ENCODE measurements at places on chromosomes 7 and 10.
A peak's percentile ranks its signal among the peaks of the same experiment; 100 is the strongest.

GRCh38 chr10:112182784-112183328, 709 bp downstream of the GPAM start:
- DNase-seq = peak; percentile 2

GRCh38 chr10:84329196-84329611, 815 bp downstream of the CCSER2 start:
- DNase-seq = peak; percentile 45

DNA sequence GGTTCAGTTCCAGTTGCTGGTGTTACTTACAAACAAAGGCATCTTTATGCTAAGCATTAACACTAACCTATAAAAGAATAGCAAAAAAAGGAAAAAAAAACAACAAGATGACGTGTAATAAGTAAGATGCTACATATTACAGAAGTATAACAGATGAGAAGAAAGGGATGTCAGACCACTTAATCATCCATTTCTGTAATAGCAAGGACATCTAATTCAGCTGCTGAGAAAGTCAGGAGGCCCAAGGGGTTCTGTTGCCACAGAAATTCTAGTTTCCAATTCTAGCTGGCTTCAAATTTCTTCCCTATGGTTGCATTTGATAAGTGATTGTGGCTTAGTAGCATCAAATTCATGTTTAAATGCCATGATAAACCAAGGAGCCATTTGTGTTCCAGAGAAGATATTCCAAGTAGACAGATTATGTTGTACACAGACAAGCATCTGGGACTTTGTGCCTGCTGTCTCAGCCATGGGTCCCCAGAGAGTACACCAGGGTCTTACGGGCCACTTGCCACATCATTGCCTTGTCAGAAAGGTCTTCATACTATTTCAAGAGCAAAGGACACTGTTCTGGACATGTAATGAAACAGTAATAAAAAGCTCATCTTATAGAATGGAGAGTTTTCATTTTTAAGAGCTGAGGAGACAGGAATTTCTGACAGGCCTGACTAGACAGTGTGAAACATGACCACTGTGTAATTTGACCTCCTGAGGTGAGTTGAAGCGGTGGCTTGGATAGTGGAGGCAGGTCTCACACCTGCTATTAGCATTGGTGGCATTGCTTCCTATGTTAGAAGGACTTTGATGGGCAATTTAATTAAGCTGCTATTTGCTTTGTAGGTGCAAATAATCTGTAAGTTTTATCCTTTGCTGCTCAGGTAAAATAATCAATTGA, 4.2 kb upstream of the ASB4 start:
- DNase-seq = no peak

- no peak for DNase-seq
Measured at GRCh38 chr7:2735744-2736143, 47.7 kb downstream of the AMZ1 start.

DNA sequence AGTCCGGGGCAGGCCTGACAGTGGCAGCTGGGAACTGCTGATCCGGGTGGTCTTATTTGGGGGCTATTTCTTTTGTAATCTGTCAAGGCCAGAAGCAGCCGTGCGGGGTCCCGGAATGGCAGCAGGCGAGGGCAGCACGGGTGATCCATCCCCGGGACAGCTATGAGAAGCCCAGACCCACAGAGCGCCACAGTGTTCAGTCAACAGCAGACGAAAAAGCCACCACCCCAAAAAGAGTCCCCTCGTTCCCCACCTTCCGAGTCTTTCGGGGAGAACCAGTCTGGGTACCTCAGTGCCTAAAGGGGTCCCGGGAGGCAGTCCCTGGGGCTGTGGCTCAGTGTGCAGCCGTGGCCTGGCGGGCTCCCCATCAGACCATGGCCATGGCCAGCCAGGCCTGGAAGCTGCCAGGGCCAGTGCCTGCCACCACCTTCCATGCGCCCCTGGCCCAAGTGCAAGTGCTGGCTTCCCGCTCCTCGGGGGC, 125.1 kb upstream of the KCTD7 start:
- DNase-seq = no peak

GRCh38 chr7:130363026-130363847, 17.1 kb upstream of the CPA1 start:
- DNase-seq = no peak

- DNase-seq = no peak
Measured at GRCh38 chr7:90994601-90995000, 269.6 kb upstream of the FZD1 start.

DNA sequence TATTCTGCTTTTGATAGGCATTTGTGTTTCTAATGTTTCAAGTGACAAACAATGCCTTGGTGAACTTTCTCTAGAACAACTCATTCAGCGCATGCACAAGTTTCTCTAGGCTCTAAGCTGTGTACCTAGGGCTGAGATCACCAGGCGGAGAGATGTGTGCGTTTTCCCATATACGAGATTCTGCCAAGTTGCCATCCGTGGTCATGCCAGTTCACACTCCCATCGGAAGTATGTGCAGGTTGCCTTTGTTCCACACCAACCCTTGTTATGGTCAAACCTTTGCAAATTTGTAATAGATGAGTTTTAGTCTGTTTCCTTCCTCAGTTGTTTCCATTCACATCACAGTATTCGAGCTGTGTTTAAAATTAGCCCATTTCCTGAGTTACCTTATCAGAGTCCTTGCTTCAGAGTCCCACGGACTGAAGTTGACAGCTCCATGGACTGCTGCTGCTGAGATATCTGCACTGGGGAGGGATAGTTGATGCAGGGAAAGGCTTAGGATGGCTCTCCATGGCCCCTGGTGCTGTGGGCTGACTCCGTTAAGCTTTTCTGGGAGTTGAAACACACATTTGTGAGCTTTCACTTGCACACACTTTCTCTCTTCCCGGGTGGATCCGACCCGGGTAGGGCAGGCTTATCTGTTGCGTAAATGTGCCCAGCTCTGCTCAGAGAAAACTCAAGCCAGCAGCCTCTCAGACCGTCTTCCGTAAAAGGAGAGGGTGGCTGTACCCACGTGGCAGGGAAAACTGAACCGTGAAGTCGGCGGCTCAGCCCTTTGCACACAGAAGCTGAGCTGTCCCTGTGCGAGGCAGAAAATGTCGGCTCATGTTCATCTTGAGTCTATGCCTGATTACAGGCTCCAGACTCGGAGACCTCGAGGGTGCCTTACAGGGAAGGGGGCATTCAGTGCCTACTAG, 49.4 kb downstream of the HK1 start:
- DNase-seq = peak; percentile 82

GRCh38 chr7:77679608-77680007, 16.7 kb upstream of the RSBN1L start:
- DNase-seq = no peak

DNA sequence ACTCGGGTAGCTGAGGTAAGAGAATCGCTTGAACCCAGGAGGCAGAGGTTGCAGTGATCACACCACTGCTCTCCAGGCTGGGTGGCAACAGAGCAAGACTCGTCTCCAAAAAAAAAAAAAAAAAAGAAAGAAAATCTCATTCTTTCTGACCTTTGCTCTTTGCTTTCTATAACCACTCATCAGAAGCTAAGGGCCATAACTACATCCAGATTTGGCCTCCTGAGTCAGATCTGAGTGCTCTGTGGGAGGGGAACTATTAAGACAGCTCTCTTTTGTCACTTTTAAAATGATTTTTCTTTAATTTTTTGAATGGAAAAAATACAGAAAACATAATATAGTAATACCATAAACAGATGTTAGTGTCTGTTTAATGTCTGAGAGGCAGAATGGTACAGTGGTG, 210.1 kb downstream of the KIAA1217 start:
- no peak for DNase-seq

DNA sequence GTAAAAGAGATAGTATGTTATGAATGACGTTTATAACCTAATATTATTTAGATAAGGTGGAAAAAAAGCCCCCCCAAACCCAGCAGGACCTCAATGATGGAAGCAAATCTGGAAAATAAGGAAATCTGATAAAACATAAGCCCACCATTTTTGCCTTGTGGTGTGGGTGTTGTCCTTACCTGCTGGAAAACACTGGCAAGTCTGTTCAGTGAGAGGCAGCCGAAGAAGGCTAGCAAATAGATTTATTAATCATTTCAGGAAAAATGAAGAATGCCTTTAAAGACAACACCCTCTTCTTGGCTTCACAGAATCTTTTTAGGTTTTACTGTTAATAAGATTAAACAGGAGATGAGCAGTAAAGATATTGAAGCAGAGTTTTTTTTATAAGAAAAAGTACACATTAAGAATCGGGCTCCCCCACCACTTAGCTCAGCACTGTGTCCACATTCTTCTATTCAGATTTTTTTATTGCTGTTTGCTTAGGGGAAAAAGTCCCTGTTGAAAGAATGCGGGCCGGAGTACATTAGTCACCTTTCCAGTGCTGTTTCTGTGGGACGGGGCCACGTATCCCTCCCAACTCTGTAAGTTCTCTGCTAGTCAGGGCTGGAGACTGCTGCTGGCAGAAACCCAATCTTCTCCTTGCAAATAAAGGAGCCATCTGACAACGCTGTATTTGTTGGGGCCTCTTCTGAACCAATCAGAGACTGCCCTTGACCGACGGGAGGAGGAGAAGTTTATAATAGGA, 104.1 kb downstream of the EVX1 start:
- DNase-seq = no peak

DNA sequence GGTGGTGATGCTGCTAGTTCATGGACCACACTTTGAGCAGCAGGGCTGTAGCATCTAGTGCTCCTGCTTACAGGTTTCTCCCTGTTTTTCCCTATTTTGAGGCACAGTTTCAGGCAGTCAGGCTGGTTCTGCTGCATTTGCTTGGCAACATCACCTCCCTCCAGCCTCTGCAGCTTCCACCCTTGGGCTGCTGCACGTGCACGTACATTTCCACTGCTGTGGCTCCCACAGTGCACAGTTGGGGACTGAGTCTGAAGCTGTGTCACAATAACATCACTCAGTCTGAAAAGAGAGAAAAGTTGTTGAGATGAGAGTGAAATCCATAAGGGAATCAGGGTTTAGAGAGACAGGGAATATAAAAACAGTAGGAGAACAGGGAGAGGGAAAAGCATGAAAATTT, 230.7 kb upstream of the FZD1 start:
- DNase-seq = peak; percentile 35

DNA sequence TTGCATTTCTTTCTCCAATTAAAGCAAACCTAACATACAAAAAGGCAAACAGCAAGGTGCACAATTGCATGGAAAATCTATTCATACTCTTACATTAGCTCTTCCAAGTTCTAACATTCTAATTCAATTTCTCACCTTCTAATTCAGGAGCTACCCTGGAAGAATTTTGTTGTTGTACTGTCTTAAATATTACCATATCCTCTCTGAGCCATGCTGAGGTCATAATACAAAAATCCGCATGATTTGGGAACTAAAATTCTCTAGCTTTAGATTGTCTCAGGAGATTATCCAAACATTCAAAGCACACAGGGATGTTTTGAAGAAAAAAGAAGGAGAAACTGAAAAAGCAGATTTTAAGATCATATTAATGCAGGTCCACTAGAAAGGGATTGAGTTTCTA, 229.9 kb downstream of the KIAA1217 start:
- DNase-seq = no peak

DNA sequence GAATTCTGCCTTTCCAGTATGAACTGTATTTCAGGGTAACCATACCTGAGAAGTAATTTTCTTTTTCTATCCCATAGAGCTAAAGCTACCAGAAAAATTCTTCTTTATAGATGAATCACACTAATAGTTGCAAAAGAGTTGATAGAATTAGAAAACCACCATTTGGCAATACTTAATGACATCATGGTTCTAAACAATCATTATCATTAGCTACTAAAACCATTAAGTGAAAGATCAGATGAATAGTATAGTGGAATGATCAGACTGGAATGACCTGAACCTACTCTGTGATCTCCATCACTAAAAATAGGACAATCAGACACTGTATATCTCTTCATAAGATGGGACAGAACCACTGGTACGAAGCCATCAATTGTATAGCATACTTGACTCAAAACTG, 19.8 kb upstream of the ZC3HAV1L start:
- no peak for DNase-seq

- no peak for DNase-seq
Measured at GRCh38 chr7:142945001-142945400, 5.7 kb downstream of the LLCFC1 start.

- DNase-seq = no peak
Measured at GRCh38 chr10:22640359-22640758, 74.0 kb downstream of the PIP4K2A start.

- DNase-seq = no peak
Measured at GRCh38 chr10:1410469-1411395, 326.6 kb downstream of the ADARB2 start.

Measured in cerebellar cortex (tissue), 1 donor.